ENCODE measurements at places on chromosomes 3 and 15.

DNA sequence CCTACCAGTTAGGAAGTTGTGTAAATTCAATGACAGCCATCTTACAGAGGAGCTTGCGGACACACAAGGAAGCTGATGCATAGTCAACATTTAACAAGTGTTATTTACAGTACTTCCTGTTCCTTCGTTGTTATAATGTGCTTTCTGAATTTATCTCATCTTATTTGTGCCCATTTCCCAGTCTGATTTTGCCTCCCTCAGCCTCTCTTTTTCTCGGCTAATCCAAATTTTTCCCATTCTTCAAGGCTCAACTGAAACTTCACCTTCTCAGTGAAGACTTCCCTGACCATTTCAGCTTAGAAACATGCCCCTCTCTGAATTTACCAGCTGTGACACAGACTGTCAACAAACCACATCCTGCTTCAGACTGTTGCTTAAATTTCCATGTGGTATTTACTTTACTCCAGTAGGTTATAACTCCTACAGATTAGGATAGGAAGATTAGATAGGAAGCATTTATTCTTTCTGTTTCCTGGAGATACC, 55.7 kb upstream of the CP start:
- DNase-seq: no peak

- no peak for DNase-seq
These were observed 367.6 kb upstream of the NDN start for GRCh38 chr15:24054547-24055245.

GRCh38 chr3:141116721-141117120, 65.6 kb downstream of the SPSB4 start:
- no peak for DNase-seq

DNA sequence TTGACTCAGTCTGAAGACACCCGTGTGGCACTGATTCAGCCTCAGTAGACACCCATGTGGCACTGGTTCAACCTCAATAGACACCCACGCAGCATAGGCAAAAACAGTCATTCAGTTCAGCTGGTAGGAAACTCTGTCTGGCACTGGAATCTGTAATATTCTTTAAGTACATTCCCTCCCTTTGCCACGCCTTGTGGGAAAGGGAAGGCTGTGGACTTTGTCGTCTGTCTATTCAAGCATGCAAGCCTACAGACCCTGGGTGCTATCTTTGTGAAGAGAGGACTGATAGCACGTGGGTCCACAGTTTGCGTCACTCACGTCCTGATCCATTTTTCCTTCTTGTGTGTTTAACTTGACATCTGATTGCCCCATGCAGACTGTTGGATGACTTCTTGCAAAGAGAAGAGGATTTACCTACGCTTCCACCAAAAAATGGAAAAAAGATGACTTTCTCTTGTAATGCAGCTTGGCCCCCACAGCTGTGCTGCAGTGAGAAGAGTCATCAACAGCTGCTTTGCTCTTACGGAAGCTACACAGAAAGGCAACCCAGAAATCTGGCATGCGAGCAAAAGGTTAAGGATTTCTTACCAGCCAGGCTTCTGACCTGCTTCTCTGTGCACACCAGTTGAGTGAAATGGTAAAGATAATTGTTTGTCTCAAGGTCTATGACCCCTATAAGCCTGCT, 278.1 kb downstream of the ULK4 start:
- DNase-seq: no peak

DNA sequence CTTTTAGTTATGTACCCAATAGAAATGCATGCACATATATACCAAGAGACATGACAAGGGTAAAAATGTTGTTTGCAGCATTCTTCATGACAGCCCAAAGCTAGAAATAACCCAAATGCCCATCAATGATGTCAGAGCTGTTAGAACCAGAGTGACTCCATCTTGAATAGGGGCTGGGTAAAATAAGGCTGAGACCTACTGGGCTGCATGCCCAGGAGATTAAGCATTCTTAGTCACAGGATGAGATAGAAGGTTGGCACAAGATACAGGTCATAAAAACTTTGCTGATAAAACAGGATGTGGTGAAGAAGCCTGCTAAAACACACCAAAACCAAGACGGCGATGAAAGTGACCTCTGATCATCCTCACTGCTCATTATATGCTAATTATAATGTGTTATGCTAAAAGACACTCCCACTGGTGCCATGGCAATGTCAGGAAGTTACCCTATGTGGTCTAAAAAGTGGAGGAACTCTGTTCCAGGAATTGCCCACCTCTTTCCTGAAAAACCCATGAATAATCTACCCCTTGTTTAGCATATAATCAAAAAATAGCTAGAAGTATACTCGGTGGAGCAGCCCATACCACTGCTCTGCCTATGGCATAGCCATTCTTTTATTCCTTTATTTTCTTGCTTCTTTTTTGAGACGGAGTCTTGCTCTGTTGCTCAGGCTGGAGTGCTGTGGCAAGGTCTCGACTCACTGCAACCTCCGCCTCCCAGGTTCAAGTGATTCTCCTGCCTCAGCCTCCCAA, 32.9 kb downstream of the ZBTB11 start:
- peak; percentile 54 for DNase-seq

DNA sequence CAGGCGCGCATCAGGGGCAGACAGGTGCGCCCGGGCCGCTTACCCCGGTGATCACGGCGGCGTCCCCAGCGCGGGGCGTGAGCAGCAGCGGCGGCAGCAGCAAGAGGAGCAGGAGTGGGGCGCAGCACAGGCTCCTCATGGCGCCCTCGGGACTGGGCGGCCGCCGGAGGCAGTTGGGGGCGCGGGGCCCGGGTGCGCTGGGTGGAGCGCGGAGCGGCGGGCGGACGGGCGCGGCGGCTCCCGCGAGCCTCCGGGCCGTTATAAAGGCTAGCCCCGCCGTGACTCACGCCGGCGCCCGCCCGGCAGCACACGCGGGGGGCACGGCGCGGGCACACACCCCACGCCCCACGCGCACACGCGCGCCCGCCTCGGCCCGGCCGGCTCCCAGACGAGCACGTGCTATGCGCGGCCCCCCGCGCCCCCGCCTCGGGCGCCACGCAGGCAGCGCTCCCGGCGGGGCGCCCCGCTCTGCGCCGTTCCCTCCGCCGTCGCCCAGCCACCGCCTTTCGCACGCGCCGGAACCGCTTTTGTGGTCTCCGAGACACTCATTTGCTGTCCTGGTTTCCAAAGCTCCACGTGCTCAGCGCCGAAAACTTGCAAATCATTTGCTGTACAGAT, at the start of gene PROK2:
Gene PROK2 (minus strand): TSS at position 235 of the 618 bp plus-strand sequence. CDS start 96 bp downstream, at position 139.
- peak; percentile 24 for DNase-seq

DNA sequence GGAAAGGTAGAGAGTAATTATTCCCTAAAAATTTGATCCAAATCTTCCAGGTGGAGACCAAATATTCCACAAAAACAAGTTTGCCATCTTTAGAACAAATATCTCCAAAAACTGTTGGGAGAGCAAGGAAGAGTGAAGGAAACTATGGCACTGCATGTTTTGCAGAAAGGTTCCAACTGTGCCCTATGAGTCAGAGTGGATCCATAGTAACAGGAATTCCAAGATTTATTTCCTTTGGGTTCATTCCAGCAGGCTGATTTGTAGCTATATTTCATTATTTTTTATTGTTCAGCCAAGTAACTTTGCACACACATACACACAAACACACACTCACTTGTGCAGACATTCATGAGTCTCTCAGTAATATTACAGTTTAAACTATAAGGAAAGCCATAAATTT, 459.7 kb upstream of the EPHA6 start:
- DNase-seq: no peak

DNA sequence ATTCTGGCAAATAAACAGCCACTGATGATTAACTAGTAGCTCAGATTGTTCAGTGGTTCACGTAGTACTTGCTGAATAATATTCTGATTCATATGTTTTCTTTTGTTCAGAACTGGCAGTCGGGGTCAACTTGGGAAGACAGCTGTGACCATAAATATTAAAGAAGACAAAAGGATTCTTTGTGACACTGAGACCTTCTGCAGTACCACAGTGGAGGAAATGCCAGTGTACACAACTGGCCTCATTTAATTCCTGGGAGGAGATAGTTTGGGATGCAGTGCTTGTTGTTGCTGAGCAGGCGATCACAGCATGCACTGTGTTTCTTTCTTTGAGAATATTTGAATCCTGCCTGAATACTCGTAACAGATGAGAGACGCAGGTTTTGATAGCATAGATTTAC, 26.7 kb upstream of the MCF2L2 start:
- DNase-seq: no peak

- DNase-seq: no peak
These were observed 112.2 kb downstream of the RARB start for GRCh38 chr3:25540273-25540672.

DNA sequence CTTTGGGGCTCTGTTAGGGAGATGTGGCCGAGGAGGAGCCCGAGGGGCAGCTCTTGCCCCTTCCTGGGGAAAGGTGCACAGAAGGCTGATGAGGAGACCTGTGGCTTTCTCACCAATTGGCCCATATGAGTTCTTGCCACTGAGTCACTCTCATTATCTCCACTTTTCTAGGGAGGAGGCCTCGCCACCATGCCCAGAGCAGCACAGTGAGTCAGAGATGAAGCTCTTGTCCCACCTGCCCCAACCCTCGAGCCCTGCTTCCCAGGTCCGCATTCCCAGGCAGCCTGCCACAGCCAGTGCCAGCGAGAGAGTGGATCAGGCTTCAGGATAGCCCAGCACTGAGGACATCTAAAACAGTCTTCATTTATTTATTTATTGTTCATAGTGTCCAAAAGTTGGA, 53.5 kb downstream of the AMOTL2 start:
- no peak for DNase-seq

GRCh38 chr3:197504641-197505121, 51.1 kb downstream of the BDH1 start:
- no peak for DNase-seq

DNA sequence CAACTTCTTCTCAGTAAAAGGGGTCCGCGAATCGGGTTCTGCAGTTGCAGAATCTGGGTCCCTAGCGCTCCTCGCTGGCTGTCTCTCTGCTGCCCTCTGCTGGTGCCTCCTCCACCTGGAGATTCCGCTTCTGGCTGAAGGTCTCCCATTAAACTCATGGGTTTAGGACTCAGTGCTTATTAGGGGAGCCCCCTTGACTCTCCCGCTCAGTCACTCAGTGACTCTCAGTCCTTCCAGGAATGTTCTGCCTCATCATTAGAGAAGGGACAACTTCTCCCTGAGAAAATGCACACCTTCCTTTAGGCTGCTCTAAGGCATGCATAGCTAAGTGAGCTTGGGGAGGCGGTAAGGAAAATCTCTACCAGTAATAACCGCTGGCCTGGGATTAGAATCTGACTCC, 7.1 kb downstream of the CPN2 start:
- DNase-seq: peak; percentile 64

DNA sequence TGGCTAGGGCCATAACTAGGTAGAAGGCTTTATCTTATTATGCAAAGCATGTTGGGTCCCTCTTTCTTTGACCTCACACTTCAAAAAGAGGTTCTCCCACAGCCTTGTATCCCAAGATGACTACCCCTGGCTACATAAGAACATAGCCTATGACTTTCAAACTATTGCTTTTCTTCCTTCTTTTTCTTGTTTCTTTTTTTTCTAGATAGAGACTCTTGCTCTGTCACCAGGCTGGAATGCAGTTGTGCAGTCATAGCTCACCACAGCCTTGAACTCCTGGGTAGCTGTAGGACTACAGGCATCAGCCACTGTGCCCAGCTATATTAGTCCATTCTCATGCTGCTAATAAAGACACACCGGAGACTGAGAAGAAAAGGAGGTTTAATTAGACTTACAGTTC, 47.2 kb downstream of the DIPK2A start:
- no peak for DNase-seq

DNA sequence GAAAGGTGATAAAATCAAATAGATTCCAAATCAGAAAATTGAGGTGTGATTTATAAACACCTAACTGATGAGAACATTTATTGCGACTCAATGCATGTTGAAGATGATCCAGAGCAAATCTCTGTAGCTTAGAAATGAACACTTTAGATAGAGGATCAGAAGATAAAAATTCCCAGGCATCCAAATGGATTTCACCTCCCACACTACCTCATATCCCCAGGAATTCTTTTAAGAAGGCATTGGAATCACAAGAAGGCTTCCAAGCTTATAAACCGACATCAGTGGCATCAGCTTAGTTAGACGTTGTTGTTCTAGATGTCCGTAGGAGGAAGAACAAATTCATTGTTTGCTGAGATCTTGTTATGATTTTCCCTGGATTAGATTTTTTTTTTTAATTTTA, 154.4 kb downstream of the EBLN2 start:
- DNase-seq: no peak

- DNase-seq: no peak
These were observed 58.6 kb downstream of the PIAS1 start for GRCh38 chr15:68112706-68113105.

DNA sequence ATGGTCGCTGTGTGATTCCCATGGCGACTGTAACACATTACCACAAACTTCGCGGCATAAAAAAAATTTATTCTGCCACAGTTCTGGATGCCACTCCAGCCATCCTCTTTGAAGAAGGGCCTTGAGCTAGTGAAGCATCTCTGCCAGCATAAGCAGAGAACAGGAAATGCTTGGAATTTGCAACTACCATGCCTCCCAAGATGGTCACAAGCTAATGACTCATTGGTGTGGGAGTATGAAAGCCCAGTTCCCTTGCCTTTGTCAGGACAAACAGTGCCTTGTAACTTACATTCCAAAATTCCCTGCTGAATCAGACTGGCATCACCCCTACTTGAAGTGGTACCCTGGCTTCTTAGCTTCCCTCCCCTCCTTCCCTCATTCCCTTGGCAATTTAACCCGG, 129.7 kb downstream of the PROS1 start:
- DNase-seq: no peak

GRCh38 chr3:58640700-58641372, 25.7 kb downstream of the FAM3D start:
- DNase-seq: peak; percentile 61

DNA sequence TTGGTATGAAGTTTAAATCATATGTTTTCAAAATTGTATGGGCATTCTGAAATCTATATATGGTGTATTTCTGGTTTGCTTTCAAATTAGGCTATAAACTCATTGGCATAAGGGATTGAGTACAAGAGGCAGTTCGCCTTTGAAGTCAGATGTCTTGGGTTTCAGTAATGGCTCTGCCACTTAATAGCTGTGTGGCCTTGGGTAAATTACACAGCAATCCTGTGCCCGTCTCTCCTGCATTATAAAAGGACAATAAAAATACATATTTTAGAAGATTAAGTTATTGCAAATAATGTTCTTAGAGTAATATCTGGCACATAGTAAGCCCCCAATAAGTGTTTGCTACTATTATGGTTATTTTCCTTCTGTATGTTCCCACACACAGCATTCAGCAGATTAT, 20.4 kb upstream of the STRIT1 start:
- no peak for DNase-seq

- no peak for DNase-seq
These were observed 195.2 kb downstream of the CADPS start for GRCh38 chr3:62679988-62680387.

GRCh38 chr3:133388696-133389395, 11.0 kb upstream of the BFSP2 start:
- no peak for DNase-seq

GRCh38 chr3:30668051-30668609, 61.7 kb downstream of the TGFBR2 start:
- DNase-seq: no peak

DNA sequence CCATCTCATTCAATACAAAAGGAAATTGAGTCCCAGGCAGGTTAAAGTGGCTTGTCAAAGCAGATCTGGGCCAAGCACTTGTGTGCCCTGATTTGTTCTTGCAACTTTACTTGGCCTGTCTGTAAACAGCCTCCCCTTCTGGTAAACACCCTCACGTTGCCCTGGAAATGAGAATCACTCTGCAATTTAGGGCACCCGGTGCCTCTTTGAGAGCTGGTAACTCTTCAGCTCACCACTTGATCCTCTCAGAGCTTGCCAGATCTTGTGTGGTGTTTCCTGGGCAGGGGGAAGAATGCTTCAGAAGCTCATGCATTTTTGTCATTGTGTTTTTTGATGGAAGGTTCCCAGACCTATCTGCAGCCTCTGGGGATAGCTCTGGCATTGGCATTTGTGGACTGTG, 11.3 kb downstream of the MED12L start:
- DNase-seq: no peak

- DNase-seq: no peak
These were observed 29.8 kb upstream of the PRR23E start for GRCh38 chr3:127162947-127163645.

Measured in stimulated activated naive CD8-positive, alpha-beta T cell treated with anti-CD3 and anti-CD28 coated beads, Interleukin-15, amount 100 ng/mL, for 72 hours (primary cell).